Endothelial cell (in vitro differentiated cells): ENCODE measurements at places on chromosomes 3 and 15. TPM values are rescaled to one million over a fixed set of nuclear protein-coding genes. Genes with fewer than 3 reads are reported as not detected.

PLA2G4D gene
- total RNA-seq: not detected

GRCh38 chr3:118550556-118550955 lies 484.1 kb downstream of the IGSF11 start:
- no peaks in the 10 kb centered on the region for H3K36me3 ChIP-seq
- H3K27ac ChIP-seq: peak overlapping the region; percentile 67
- H3K4me1 ChIP-seq: peaks cover 11% of the 10 kb centered on the region

GRCh38 chr3:11601446-11602238 lies 42.1 kb downstream of the VGLL4 start:
- DNase-seq: no peak
- peak overlapping the region; percentile 14 for H3K4me3 ChIP-seq
- peaks cover 17% of the 10 kb centered on the region for H3K27me3 ChIP-seq
- H3K36me3 ChIP-seq: peaks cover 55% of the 10 kb centered on the region
- H3K4me1 ChIP-seq: peaks cover 55% of the 10 kb centered on the region
- peak overlapping the region; percentile 91 for H3K27ac ChIP-seq

CAMK2N2 gene
- not detected for total RNA-seq

- DNase-seq: peak; percentile 82
- no peaks in the 10 kb centered on the region for H3K4me1 ChIP-seq
- H3K4me3 ChIP-seq: no peak overlapping the region
- no peaks in the 10 kb centered on the region for H3K36me3 ChIP-seq
Measured at GRCh38 chr15:25710184-25710583, 152.9 kb downstream of the ATP10A start.

GOLGA8J gene
- total RNA-seq: not detected

DNA sequence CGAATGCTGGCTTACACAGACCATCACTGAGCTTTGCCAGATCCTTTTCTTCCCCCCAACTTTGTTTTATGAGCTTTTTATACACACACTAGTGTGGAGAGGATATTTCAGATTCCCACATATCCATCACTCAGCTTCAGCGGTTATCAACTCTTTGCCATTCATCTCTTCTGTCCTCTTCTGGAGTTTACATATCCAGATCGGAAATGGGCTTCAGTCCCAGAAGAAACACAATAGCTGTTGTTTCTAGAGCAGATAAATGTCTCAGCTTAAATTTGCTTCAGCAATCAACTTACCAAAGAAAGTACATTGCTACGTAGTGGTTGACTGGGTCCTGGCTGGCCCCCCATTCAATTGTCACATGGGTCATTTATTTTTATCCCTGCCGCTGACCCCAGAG lies 185.9 kb upstream of the BHLHE40 start:
- H3K36me3 ChIP-seq: peaks cover 79% of the 10 kb centered on the region
- H3K4me1 ChIP-seq: no peaks in the 10 kb centered on the region
- no peak overlapping the region for H3K4me3 ChIP-seq
- peaks cover 6% of the 10 kb centered on the region for H3K27me3 ChIP-seq
- H3K27ac ChIP-seq: no peak overlapping the region

GRCh38 chr15:58771621-58772250 lies 634 bp downstream of the MINDY2 start:
- no peak for DNase-seq
- no peaks in the 10 kb centered on the region for H3K36me3 ChIP-seq
- peak overlapping the region; percentile 97 for H3K4me3 ChIP-seq
- peaks cover 8% of the 10 kb centered on the region for H3K4me1 ChIP-seq

DNA sequence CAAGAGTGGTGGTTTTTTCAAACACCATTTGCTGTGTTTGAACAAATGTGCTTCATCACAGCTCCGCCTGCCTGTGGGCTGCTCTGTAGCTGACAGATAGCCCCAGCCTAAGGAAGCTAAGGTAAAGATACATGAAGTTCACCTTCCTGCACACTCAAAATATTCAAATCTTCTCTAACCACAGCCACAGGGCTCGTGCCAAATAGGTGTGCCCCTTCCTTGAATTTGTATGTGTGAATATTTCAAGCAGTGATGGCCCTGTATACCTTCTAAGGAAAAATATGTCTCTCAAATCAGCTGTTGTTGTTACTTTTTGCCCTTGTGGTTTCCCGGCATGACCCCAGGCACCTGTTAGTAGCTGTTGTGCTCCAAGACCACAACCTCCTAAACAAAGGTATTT lies 92.8 kb downstream of the CCNL1 start:
- no peaks in the 10 kb centered on the region for H3K36me3 ChIP-seq
- H3K4me3 ChIP-seq: no peak overlapping the region
- no peak overlapping the region for H3K27ac ChIP-seq
- DNase-seq: no peak

DNA sequence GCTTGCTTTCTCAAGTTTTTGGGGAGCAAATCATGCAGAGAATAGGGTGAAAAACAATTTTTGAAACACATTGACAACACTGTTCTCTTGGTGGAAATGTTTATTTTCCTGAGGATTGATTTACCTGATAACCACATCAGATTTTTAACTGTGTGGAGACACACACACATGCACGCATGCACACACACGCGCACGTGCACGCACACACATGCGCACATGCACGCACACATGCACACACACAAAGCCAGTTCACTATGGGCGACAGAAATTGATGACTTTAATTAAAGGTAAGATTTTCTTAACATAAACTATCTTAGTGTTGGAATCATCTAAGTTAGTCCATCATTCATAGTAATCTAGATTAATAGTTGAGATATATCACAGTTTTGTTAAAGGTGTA lies 15.3 kb downstream of the LMLN start:
- DNase-seq: no peak
- peaks cover 6% of the 10 kb centered on the region for H3K36me3 ChIP-seq
- no peak overlapping the region for H3K4me3 ChIP-seq
- H3K4me1 ChIP-seq: peaks cover 3% of the 10 kb centered on the region
- H3K27me3 ChIP-seq: no peaks in the 10 kb centered on the region

CLDN11 gene
- 1.8 TPM for total RNA-seq

GRCh38 chr15:68372291-68372811 lies 59.6 kb downstream of the ITGA11 start:
- peaks cover 7% of the 10 kb centered on the region for H3K36me3 ChIP-seq
- peak; percentile 45 for DNase-seq
- peaks cover 1% of the 10 kb centered on the region for H3K27me3 ChIP-seq

RPUSD3 gene
- total RNA-seq: 43.5 TPM

KPNA4 gene
- total RNA-seq: 57.1 TPM

GRCh38 chr3:53043738-53044137 lies 2.1 kb downstream of the SFMBT1 start:
- H3K36me3 ChIP-seq: peaks cover 8% of the 10 kb centered on the region
- peaks cover 10% of the 10 kb centered on the region for H3K4me1 ChIP-seq
- peak overlapping the region; percentile 47 for H3K4me3 ChIP-seq

DNA sequence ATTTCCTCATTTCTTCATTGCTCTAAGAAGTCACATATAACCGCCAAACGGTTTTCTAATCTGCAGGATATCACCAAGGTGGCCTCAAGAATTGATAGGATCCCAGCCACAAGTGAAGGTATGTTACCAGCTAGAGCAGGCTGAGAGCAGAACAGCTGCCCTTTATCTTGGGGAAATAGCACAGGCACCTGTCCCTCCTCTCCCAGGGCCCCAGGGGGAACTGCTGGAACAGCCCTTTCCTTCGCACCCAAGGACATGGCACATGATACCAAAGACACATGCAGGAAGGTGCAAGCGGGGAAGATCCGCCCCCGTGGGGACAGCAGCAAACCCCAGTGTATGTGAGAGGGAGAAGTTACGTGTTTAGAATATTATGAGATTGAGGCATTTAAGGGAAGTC lies 35.3 kb downstream of the HOMER2 start:
- H3K27me3 ChIP-seq: peaks cover 3% of the 10 kb centered on the region
- DNase-seq: no peak
- H3K27ac ChIP-seq: no peak overlapping the region
- no peak overlapping the region for H3K4me3 ChIP-seq
- H3K36me3 ChIP-seq: no peaks in the 10 kb centered on the region

GRCh38 chr3:47761046-47761445 lies 20.6 kb downstream of the SMARCC1 start:
- DNase-seq: no peak
- no peaks in the 10 kb centered on the region for H3K4me1 ChIP-seq
- peaks cover 6% of the 10 kb centered on the region for H3K36me3 ChIP-seq
- H3K27me3 ChIP-seq: peaks cover 3% of the 10 kb centered on the region

- H3K27ac ChIP-seq: no peak overlapping the region
- H3K4me1 ChIP-seq: peaks cover 4% of the 10 kb centered on the region
- peaks cover 1% of the 10 kb centered on the region for H3K27me3 ChIP-seq
- no peak overlapping the region for H3K4me3 ChIP-seq
Measured at GRCh38 chr15:76840830-76841460, 64.2 kb downstream of the SCAPER start.

MESP2 gene
- 0.33 TPM for total RNA-seq

GRCh38 chr3:94249491-94250079 lies 186.7 kb downstream of the NSUN3 start:
- no peak overlapping the region for H3K27ac ChIP-seq
- H3K4me3 ChIP-seq: no peak overlapping the region
- H3K4me1 ChIP-seq: peaks cover 5% of the 10 kb centered on the region

ZNF662 gene
- 1.4 TPM for total RNA-seq

- H3K4me3 ChIP-seq: no peak overlapping the region
- peak overlapping the region; percentile 19 for H3K27ac ChIP-seq
- peaks cover 26% of the 10 kb centered on the region for H3K4me1 ChIP-seq
- H3K36me3 ChIP-seq: no peaks in the 10 kb centered on the region
Measured at GRCh38 chr15:101187820-101188636, 63.8 kb downstream of the CHSY1 start.

GRCh38 chr15:78712797-78713515 lies 71.9 kb upstream of the CHRNB4 start:
- no peaks in the 10 kb centered on the region for H3K4me1 ChIP-seq
- H3K4me3 ChIP-seq: no peak overlapping the region
- H3K36me3 ChIP-seq: no peaks in the 10 kb centered on the region
- H3K27me3 ChIP-seq: no peaks in the 10 kb centered on the region
